Inflammatory macrophage treated with lipopolysaccharide for 1 hour (primary cell): ENCODE measurements at places on chromosomes 2 and 18.

DNA sequence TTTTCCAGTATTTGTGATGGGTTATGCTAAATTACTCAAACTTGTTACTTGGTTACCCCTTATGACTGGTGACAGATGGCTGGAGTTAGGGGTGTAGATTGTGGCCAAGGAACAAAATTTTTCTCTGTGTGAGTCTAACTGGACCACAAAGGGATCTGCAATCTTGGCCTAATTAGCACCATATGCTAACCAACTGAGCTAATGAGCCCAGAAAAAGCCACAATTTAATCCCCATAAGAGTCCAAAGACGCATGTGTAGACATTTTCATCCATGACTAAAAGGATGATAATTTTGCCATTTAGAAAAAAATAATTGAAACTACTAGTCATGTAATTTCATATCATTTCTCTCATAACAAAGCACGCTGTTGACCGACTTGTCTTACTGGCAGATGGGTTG is 151.2 kb downstream of the ABCA12 start:
- DNase-seq, result no peak

DNA sequence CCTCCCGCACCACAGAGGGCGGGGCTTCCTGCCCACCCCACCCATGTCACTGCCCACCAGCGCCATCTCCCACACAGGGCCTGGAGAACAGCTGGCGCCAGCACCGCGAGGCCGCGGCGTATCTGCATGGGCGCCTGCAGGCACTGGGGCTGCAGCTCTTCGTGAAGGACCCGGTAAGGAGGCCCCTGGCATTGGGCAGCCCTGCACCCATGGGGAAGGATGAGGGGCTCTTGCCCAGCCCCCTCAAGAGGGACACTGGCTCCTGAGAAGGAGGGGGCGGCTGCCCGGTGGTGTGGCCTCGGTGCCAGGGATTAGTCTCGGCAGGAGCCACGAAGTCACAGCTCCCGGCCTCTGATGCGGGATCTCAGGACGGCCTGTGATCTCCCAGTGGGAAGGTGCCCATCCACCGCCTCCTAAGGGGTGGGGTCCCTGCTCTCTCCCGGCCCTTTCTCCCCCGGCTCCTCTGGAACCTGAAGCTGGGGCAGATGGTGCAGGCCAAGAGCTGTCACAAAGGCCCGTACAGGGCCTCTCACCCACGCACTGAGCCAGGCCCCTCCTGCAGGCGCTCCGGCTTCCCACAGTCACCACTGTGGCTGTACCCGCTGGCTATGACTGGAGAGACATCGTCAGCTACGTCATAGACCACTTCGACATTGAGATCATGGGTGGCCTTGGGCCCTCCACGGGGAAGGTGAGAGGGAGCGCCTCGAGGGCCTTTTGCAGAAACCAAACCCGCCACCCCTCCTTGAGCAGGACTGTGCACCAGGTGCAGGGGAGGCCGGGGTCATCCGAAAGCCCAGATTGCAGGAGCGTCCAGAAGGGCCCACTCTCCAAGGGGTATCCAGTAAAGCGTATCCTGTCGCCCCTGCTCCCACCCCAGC is 9.1 kb downstream of the AGXT start:
- DNase-seq, result no peak

- peak; percentile 39 for DNase-seq
These were observed 2.7 kb upstream of the TGIF1 start for GRCh38 chr18:3447068-3447894.

GRCh38 chr2:150663143-150663542 is 175.7 kb upstream of the RND3 start:
- no peak for DNase-seq

- no peak for DNase-seq
These were observed 59.3 kb downstream of the WDR75 start for GRCh38 chr2:189500456-189501160.

- no peak for DNase-seq
These were observed 82.3 kb upstream of the LDLRAD4 start for GRCh38 chr18:13136056-13136903.
